ENCODE measurements at places on chromosomes 3 and 15.

DNA sequence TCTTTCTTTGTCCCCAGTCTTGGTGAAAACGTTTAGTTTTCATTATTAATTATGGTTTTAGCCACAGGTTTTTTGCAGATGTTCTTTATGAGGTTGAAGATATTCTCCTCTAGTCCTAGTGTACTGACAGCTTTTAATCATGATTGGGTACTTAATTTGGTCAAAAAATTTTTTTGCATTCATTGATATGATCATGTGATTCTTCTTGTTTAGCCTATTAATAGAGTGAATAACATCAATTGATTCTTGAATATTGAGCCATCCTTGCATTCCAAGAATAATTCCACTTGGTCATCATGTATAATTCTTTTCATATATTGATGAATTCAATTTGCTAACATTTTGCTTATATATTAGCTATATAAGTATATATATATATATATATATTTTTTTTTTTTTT lies 46.1 kb downstream of the IL16 start:
- DNase-seq: no peak

- no peak for DNase-seq
Observed at GRCh38 chr15:25287823-25288222, 151.0 kb downstream of the UBE3A start.

- no peak for DNase-seq
Observed at GRCh38 chr3:126321490-126321889, 35.7 kb downstream of the KLF15 start.

- no peak for DNase-seq
Observed at GRCh38 chr3:112799946-112800345, 46.7 kb downstream of the CD200R1L start.

- no peak for DNase-seq
Observed at GRCh38 chr3:65466300-65466988, 572.3 kb downstream of the MAGI1 start.

Measured in central memory CD8-positive, alpha-beta T cell (primary cell).